ENCODE measurements at places on chromosomes 3 and 15. TPM values are rescaled to one million over a fixed set of nuclear protein-coding genes. Genes with fewer than 3 reads are reported as not detected.

Gene SERINC4
- total RNA-seq: not detected

Gene GOLGA8A
- 113 TPM for total RNA-seq

Gene REC114
- total RNA-seq: not detected

Gene HRH1
- total RNA-seq: 13.7 TPM

Gene OIP5
- not detected for total RNA-seq

Gene ONECUT1
- not detected for total RNA-seq

Gene ZBBX
- total RNA-seq: not detected

- H3K4me3 ChIP-seq: no peak overlapping the region
- no peak overlapping the region for H3K27ac ChIP-seq
- H3K4me1 ChIP-seq: no peaks in the 10 kb centered on the region
- H3K27me3 ChIP-seq: no peaks in the 10 kb centered on the region
- DNase-seq: no peak
Observed at GRCh38 chr3:148319161-148319915, 378.4 kb upstream of the AGTR1 start.

GRCh38 chr3:96900566-96900965 is 86.2 kb downstream of the EPHA6 start:
- H3K27me3 ChIP-seq: no peaks in the 10 kb centered on the region
- no peaks in the 10 kb centered on the region for H3K4me1 ChIP-seq
- no peak overlapping the region for H3K27ac ChIP-seq
- H3K36me3 ChIP-seq: no peaks in the 10 kb centered on the region

DNA sequence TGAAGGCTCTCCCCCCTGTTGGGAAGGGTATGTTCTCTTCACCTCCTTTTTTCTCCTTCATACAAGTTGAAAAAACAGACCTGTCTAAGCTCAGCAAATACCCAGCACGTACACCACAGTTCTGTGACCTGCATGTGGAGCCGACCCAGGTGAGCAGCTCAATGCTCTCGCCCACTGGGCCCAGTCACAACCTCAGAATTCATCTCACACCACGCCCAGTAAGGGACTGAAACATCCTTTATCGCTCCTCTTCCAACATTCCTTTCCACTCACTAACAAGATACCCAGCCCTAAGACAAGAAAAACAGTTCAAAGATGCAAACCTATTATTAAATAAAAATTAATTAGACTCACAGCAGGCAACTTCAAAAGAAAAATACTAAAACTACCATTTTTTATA is 68.9 kb downstream of the FOXP1 start:
- H3K27ac ChIP-seq: no peak overlapping the region
- no peaks in the 10 kb centered on the region for H3K4me1 ChIP-seq
- H3K27me3 ChIP-seq: no peaks in the 10 kb centered on the region
- H3K36me3 ChIP-seq: no peaks in the 10 kb centered on the region
- no peak overlapping the region for H3K4me3 ChIP-seq

DNA sequence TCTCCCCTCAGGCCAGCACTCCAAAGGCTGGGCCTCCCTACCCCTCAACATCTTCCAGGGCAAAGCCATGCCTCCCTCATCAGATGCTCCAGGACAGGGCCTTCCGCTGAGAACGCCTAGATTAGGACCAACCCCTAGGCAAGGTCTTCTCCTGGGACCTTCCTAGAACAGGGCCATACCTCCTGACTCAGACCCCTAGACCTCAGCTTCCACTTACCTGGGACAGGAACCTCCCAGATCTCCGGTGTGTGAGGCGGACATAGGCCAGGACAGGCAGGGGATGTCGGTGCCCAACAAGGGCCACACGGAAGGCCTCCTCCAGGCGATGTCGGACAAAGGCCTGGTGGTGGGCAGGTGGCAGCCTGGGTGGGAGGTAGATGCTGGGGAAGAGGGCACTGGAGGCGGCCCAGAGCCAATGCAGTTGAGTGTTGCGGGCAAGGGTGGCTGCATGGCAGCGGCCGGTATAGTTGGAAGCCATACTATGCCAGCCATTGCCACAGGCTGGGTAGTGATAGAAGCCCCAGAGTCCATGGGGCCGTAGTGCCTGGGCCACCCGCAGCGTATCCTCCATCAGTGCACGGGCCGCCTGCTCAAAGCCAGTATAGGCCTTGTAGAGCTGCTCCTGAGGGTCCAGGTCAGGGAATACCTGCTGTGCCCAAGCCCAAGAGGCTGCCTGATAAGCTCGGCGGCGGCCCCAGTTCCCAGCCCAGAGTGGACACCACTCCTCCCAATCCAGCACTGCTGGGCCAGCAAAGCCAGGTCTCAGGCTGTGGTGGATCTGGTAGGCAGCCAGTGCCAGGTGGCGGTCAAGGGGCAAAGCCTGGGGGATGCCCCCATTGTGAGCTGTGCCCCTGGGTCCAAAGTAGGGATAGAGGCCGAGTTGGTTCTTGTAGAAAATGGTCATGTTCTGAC is 2.5 kb upstream of the IFRD2 start:
- H3K4me3 ChIP-seq: no peak overlapping the region
- peaks cover 3% of the 10 kb centered on the region for H3K4me1 ChIP-seq
- no peaks in the 10 kb centered on the region for H3K27me3 ChIP-seq
- H3K36me3 ChIP-seq: no peaks in the 10 kb centered on the region

- no peak overlapping the region for H3K4me3 ChIP-seq
- no peak overlapping the region for H3K27ac ChIP-seq
- no peaks in the 10 kb centered on the region for H3K36me3 ChIP-seq
- DNase-seq: no peak
- no peaks in the 10 kb centered on the region for H3K27me3 ChIP-seq
Observed at GRCh38 chr3:64454179-64454578, 228.9 kb upstream of the PRICKLE2 start.

DNA sequence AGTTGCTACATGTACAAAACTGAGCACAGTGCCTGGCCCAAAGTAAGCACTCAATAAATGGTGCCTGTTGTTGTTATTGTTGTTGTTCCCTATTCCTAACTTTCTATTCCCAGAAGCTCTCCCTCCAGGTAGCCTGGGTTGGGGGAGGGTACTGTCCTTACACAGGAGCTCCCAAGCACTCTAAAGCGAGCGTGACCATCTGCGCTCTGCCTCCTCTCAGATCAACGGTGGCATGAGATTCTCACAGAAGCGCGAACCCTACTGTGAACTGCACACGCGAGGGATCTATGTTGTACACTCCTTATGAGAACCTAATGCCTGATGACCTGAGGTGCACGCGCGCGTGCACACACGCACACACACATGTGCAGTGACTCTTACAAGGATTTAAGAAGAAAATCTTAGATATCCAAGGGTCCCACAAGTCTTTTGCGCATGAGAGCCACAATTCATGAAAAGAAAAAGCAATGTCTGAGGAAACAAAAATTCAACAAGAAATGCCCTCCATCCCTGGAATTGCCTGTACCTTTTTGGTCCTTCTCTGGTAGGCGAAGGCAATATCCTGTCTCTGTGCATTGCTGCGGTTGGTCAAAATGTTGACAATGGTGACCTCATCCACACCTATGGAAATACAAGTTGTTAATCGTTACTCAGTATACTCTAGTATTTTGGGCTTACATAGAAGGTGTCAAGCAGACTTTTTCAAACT is 33.7 kb downstream of the ANXA2 start:
- no peak overlapping the region for H3K4me3 ChIP-seq
- H3K4me1 ChIP-seq: no peaks in the 10 kb centered on the region
- H3K27ac ChIP-seq: no peak overlapping the region
- no peaks in the 10 kb centered on the region for H3K27me3 ChIP-seq

DNA sequence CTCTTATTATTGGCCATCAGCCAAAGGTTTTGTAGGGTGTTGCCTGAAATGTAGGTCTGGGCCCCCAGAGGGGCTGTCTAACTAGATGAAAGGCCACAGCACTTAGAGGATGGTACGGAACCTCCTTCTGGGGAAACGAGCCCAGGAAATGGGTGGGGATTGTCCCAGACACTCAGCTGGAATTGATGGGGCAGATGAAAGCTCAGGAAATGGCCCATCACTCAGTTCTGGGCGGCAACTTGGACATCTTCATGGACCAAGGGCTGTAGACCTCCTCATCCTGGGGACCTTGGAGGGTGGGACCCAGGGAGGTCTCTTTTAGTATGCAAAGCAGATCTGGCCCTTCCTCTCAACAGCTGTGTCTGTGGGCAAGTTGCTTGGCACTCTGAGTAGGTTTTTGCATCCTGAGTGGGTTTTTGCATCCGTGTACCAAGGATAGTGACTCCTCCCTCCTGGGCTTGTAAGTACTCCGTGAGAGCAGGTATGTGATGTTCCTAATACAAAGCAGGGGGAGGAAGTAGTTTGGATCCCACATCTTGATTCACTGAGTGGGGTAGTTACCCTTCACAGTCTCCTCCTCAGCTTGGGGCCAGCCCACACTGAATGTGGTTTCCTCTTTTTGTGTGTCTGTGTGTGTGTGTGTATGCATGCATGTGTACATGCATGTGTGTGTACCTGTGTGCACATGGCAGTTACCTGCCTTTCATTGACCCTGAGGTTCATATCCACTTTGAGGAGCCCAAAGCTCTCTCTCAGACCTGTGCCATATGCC is 292.0 kb downstream of the RPLP1 start:
- no peaks in the 10 kb centered on the region for H3K4me1 ChIP-seq
- no peak for DNase-seq
- H3K27me3 ChIP-seq: no peaks in the 10 kb centered on the region

DNA sequence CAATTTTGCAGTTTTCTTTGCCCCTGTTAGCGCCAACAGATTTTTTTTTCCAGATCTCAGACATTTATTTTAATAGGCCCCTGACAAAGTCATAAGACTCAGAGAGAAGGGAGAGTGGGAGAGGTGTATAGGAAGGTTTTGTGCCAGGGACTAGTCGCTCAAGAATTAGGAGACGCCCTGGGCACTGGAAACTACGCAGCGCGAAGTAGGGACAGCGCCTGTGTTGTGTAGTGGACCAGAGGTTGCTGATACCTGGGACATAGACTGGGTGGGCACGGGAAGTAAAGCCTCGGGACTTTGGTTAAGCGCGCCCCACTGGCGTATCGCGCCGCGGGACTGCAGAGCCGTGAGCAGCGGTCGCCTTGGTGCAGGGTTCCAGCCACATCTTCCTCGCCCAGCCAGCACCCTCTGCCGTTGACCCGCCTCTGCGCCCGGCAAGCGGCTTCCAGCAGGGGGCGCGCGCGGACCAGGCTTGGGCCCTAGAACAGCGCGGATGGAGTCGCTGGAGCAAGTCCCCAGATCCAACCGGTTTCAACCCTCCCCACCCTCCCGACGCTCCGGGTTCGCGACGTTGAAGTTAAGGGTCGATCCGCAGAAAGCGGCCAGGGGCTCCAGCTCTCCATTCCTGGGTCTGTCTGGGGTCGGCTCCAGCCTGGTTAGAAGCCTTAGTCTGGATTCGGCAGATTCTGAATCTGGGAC is 3.0 kb upstream of the ISLR2 start:
- H3K4me1 ChIP-seq: no peaks in the 10 kb centered on the region
- H3K27me3 ChIP-seq: no peaks in the 10 kb centered on the region
- H3K27ac ChIP-seq: no peak overlapping the region
- H3K4me3 ChIP-seq: no peak overlapping the region

GRCh38 chr3:187590861-187591576 is 79.2 kb downstream of the SST start:
- no peaks in the 10 kb centered on the region for H3K4me1 ChIP-seq
- H3K36me3 ChIP-seq: no peaks in the 10 kb centered on the region
- no peak for DNase-seq
- no peaks in the 10 kb centered on the region for H3K27me3 ChIP-seq
- H3K27ac ChIP-seq: no peak overlapping the region
- H3K4me3 ChIP-seq: no peak overlapping the region

DNA sequence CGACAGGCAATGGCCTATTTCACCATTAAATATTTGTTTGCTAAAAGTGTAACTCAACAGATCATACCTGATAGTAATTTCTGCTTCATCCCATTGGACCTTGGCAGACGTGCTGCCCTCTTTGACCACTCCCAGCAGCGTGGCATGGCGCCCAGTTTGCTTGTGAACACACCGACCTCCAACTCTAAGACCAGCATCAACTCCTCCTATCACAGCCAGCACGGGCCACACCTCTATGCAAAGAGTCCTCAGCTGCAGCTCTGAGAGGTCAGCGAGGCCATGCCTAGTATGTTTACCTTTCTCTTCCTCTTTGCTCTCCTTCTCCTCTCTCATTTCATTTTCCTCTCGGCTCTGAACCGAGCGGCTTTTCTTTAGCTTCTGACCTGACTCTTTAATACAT is 80.6 kb downstream of the FBXL22 start:
- H3K4me1 ChIP-seq: no peaks in the 10 kb centered on the region
- H3K27ac ChIP-seq: no peak overlapping the region
- H3K4me3 ChIP-seq: no peak overlapping the region

DNA sequence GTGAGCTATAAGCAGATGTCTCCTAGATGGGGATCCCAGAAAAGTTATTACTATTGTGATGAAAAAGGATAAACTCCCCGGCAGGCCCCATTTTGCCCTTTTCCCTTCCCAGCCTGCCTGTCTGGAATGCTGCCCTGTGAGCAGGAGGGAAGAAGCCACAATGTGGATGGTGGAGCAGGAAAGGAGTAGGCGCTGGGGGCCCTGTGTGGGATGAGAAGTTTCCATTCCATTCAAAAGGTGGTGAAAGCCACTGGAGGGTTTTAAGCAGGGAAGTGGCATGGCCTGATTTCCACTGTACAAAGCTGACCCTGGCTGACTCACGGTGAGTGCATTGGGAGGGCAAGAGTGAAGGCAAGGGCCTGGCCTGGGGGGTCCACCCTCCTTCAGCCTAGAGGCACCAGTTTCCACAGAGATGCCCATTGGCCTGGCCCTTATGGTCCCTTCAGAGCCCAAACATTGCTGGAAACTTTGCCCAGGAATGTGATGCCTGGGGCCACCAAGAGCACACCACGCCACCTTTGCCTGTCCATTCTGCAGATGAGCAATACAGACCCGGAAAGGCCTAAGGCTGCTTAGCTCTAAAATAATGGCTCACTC is 206.9 kb downstream of the RPLP1 start:
- no peaks in the 10 kb centered on the region for H3K27me3 ChIP-seq
- DNase-seq: no peak
- H3K4me1 ChIP-seq: no peaks in the 10 kb centered on the region
- H3K4me3 ChIP-seq: no peak overlapping the region
